ENCODE measurements at places on chromosomes 7 and 10.

DNA sequence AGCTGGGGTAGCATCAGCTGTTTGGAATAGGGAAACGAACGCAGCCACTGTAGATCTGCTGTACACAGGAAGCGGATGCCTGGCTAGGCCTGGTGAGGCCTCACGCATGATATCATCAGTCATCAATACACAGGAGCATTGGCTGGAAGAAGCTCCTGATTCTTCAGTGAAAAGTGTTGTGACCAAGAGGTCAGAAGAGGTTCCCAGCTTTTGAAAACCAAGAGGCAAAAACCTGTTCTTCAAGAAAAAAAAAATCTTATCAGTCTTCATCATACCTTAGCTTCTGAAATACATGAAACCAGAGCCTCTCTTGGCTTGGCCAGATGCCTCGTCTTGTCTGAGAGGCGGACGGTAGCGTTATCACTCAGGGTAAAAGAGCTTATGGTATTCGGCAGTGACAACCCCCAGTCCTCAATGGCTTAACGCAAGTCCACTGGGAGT, 139.3 kb upstream of the TCF7L2 start:
- DNase-seq = no peak

GRCh38 chr7:114087653-114088469, 169.1 kb upstream of the PPP1R3A start:
- DNase-seq = no peak

DNA sequence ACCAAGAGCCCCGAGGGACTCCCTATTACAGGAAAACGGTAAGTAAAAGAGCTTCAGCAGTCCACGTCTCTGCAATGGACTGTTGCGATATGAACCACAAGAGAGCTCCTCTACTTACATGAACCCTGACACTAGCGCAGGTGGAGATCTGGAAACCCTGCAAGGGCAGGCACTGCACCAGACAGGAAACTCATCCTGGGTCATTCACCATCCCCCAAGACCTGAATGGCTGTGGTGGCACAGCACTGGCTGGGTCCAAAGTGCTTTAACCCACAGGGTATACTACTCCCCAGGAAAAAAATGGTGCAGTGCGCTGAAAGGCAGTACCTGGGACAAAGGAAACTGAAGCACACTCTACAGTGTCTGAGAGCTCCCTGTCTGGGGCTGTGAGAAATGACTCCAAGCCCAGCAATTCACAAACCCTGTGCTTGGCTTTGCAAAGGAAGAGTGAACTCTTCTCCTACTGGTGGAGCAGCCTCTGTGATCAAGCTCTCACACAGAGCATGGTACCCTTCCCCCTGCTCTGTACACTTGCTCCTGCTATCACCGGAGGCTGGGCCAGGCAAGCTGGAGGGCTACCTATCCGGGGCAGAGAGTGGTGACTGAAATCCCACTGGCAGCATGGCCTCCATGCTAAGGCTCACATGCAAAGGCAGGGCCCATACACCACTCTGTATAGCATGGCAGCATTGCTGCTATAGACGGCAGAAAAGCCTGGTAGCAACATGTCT, 44.9 kb downstream of the HIBADH start:
- DNase-seq = no peak

GRCh38 chr7:3037259-3037658, 6.4 kb downstream of the CARD11 start:
- no peak for DNase-seq

GRCh38 chr10:133359554-133359971, 1.7 kb upstream of the FUOM start:
- DNase-seq = no peak

- no peak for DNase-seq
These were observed 116.8 kb downstream of the DNAJB9 start for GRCh38 chr7:108686494-108686893.

GRCh38 chr7:11746591-11746990, 85.4 kb downstream of the THSD7A start:
- no peak for DNase-seq

- DNase-seq = no peak
These were observed 15.4 kb downstream of the PIP4K2A start for GRCh38 chr10:22698941-22699440.

- no peak for DNase-seq
These were observed 386.2 kb downstream of the GALNT17 start for GRCh38 chr7:71517940-71518699.

GRCh38 chr10:74293686-74294371, 142.8 kb downstream of the ADK start:
- DNase-seq = no peak

DNA sequence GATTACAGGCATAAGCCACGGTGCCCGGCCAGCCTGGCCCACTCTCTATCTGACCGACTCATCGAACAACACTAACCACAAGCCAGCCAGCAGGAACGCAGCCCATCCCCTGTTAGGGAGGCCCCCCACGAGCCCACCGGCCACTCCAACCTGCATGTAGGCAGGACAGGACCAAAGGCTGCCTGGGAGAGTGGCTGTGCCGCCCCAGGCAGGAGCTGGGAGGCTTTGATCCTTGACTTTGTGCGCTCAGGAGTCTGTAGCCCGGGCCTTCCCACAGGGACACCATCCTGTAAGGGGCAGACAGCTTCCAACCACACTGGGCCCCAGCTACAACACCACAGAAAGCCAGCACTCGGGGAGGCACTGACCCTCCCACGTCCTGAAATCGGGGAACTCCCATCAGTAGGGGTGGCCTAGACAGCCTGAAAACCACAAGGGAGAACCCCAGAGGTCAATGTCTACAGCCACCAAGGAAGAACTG, 29.4 kb downstream of the GRID1 start:
- DNase-seq = no peak

DNA sequence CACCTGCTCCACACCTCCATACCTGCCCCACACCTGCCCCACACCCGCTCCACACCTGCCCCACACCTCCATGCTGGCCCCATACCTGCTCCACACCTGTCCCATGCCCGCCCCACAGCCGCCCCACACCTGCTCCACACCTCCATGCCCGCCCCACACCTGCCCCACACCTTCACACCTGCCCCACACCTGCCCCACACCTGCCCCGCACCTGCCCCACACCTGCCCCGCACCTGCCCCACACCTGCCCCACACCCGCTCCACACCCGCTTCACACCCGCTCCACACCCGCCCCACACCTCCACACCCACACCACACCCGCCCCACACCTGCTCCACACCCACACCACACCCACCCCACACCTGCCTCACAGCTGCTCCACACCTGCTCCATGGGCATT, 53.0 kb downstream of the PARP12 start:
- no peak for DNase-seq

DNA sequence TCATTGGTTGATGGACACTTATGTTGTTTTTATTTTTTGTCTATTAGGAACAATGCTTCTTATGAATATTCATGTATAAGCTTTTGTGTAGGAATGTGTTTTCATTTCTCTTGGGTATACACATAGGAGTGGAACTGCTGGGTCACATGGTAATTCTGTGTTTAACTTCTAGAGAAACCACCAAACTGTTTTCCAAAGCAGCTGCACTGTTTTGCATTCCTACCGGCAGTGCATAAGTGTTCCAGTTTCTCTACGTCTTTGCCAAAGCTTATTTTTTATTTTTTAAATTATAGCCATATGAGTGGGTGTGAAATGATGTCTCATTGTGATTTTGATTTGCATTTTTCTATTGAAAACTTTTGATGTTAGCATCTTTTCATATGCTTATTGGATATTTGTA, 51.3 kb downstream of the ADK start:
- no peak for DNase-seq

GRCh38 chr7:108347616-108348015, 108.6 kb downstream of the NRCAM start:
- no peak for DNase-seq

GRCh38 chr10:15763006-15763405, 43.3 kb upstream of the ITGA8 start:
- no peak for DNase-seq

GRCh38 chr10:49643241-49644034, 29.6 kb downstream of the CHAT start:
- no peak for DNase-seq

GRCh38 chr7:105840981-105841749, 35.2 kb downstream of the ATXN7L1 start:
- no peak for DNase-seq

DNA sequence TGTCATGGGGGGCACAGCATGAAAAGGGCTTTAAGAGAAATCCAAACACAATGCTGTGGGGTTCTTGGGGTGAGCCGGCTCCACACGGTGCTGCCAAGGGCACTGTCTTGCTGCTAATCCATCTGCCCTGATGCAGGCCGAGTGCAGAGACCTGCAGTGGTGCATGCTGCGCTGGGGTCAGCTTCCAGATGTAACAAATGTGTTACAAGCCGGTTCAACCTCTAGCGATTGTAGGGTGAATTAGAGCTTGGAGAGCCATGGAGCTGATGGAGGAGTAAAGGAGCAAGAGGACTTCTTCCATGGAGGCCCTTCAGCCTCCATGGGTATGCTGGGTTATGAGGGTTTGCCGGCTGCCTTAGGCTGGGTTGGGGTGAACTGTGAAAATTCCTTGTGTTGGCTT, 402.3 kb downstream of the TYW1 start:
- no peak for DNase-seq

All from breast epithelium (tissue), 4 donors.